ENCODE measurements at places on chromosomes 5 and 9.

GRCh38 chr5:3077684-3078083 lies 326.2 kb upstream of the IRX2 start:
- DNase-seq = no peak

DNA sequence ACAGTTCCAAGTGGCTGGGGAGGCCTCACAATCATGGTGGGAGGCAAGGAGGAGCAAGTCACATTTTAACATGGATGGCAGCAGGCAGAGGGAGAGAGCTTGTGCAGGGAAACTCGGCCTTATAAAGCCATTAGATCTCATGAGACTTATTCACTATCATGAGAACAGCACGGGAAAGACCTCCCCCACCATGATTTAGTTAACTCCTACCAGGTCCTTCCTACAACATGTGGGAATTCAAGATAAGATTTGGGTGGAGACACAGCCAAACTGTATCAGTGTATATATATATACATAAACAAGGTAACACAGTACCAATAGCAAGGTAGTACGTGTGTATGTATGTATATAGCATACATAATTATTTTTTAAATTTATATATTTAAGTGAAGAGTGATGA lies 50.9 kb downstream of the NFX1 start:
- DNase-seq = no peak

GRCh38 chr5:79508354-79508753 lies 5.6 kb downstream of the HOMER1 start:
- DNase-seq = no peak

GRCh38 chr5:146440870-146441495 lies 6.2 kb upstream of the TCERG1 start:
- no peak for DNase-seq

DNA sequence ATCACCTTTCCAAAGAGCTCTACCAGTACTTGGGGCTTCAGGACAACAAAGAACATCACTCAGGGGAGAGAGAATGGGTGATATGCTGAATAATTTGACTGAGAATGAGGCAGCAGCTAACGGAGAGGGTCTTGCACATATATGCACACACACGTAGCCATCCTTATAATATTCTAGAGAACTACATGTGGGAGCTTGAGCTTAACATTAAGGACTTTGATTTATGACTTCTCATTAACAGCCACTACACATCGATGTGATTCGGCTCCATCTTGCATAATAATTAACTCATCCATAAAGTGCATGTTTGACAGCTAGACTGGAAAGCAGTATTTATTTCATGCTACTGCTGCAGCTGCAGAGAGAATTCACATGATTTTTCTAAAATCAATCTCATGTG lies 163.4 kb downstream of the RAB3C start:
- no peak for DNase-seq

DNA sequence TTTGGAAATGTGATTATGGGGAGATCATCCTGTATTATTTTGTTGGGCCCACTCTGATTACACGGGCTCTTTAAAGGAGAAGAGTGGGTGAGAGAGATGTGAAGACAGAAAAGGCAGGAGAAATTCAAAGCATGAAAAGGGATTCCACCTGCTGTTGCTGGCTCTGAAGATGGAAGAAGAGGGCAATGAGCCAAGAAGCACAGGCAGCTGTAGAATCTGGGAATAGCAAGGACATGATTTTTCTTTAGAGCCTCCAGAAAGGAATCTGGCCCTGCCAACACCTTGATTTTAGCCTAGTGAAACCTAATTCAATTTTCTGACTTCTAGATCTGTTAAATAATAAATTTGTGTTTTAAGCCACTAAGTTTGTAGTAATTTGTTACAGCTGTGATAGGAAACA lies 11.3 kb downstream of the C9 start:
- DNase-seq = no peak

- no peak for DNase-seq
These were observed 27.7 kb downstream of the CAMSAP1 start for GRCh38 chr9:135879619-135880018.

- no peak for DNase-seq
These were observed 71.0 kb upstream of the IQGAP2 start for GRCh38 chr5:76332102-76332501.

GRCh38 chr9:32161720-32162119 lies 222.7 kb upstream of the ACO1 start:
- DNase-seq = no peak

DNA sequence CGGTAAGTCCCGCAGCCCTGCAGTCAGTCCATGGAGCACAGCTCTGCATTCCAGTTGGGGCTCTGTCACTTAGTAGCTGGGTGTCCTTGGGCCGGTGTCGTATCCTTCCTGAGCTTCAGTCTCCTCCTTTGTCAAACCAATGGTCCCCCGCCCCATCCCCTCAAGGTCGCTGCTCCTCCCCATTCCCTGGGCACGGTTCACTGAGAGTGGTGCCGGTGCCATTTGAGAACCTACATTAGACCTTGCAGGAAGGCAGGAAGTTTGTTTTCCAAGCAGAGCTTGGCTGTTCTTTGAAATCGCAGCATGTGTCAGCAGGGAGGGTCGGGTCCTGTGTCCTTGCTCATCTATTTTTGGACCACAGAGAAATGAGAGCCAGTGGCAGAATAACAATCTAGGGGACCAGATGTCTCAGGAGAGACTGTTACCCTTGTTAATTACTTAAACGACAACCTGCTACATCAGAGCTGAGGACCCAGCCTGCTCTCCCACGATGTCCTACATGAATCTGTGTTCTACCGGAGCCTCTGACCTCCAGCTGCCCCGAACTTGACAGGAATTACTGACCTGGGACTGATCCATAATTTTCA lies 21.7 kb upstream of the BARHL1 start:
- DNase-seq = no peak

- no peak for DNase-seq
These were observed 37.7 kb upstream of the PSD2 start for GRCh38 chr5:139757727-139758509.
